ENCODE measurements at places on chromosomes 1 and 21.

DNA sequence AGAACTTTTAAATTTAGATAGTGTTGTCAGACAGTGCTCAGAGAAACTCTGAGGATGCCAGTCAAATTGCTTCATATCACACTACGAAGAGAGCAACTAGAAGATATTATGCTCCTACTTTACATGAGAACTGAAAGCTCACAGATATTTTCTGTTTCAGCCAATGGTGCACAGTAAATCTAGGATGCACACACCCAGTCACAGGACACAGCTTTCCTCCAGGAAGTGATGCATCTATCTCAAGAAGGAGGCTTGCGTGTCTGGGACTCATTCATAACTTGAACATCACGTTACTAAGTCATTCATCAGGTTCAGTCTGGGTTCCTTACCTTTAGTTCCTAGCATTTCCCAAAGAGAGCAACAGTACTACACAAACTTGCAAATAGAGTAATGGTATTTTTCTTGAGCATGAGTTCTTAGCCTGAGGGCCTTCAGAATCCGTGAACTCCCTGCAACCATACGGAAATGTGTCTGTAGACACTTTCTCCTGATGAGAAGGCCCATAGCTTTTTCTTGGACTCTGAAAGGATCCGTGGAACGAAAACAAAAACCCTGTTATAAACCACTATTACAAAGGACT is 12.2 kb downstream of the ZNF697 start:
- no peak for DNase-seq

DNA sequence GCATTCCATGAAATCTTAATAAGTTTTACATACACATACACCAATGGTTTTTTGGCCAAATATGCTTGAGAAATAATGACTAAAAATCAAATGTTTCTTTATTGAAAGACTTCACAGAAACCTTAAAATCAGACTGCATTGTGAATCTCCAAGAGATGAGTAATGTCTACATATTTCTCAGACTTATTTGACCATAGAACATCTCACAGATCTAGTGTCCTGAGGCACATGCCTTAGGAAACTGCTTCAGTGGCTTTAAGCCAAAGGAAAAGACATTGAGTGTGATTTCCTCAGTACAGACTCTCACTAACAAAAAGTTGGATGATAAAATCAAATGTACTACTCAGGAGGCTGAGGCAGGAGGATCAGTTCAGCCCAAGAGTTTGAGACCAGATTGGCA is 6.2 kb upstream of the C1orf105 start:
- DNase-seq: peak; percentile 82

- no peak for DNase-seq
Observed at GRCh38 chr1:42952303-42953001, 6.2 kb downstream of the SLC2A1 start.

- DNase-seq: peak; percentile 62
Observed at GRCh38 chr1:207389728-207390464, 64.2 kb upstream of the CR2 start.

DNA sequence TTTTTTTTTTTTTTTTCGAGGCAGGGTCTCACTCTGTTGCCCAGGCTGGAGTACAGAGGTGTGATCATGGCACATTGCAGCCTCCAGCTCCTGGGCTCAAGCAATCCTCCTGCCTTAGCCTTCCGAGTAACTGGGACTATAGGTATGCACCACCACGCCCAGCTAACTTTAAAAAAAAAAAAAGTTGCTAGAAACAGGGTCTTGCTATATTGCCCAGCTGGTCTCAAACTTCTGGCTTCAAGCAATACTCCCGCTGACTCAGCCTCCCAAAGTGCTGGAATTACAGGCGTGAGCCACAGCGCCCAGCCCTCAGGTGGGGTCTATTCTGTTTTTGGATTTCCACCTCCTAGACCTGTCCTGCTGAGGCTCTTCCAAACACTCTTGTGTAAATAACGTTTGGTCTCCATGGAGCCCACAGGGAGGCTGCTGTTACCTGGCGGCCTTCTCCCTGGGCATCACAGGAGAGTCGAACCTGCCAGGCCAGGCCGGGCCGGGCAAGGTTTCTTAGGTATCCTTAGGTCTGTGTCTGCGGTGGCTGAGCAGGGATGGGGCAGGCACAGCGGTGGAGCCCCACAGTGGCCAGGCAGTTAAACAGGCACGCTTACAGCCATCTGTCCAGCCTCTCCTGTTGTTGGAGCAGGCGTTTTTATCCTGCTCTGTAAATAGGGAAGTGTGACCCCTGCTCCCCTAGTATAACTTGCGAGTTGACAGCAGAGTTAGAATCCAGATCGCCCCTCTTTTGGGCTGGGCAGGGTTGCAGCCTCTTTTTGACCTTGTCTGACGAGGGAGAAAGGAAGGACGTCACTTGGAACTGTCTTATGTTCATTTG is 18.8 kb downstream of the PLEKHM2 start:
- DNase-seq: no peak

GRCh38 chr21:45544449-45545235 is 2.4 kb upstream of the SLC19A1 start:
- no peak for DNase-seq

DNA sequence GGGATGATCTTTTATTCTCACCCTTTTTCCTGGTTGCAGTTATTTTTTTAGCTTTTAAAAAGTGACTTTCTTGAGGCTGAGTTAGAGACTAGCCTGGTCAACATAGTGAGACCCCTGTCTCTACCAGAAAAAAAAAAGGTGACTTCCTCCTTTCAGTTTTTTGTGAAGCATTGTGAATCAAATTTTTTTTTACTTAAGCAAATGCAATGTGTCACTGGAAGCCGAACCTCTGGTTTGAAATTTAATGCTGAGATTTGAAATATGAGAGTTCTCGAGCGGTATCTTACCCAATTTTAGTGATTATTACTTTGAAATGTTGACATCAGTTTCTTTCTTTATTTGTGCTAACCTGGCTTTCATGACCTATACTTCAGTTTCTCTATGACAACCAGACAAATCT is 3.6 kb downstream of the CAP1 start:
- DNase-seq: no peak

DNA sequence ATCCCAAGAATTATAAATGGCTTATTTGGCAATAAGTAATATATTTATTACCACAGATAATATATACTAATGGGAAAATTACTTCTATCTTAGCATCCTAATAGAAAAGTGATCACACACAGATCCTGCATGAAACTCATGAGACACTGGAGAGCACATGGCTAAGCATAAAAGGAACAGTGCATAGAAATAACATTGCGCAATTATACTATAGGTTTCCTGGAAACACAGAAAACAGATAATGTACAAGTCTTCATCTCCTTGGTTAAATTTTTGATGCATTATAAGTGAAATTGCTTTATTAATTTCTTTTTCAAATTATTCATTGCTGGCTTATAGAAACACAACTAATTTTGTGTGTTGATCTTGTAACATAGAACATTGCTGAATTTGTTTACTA is 210.4 kb downstream of the USH2A start:
- DNase-seq: no peak

DNA sequence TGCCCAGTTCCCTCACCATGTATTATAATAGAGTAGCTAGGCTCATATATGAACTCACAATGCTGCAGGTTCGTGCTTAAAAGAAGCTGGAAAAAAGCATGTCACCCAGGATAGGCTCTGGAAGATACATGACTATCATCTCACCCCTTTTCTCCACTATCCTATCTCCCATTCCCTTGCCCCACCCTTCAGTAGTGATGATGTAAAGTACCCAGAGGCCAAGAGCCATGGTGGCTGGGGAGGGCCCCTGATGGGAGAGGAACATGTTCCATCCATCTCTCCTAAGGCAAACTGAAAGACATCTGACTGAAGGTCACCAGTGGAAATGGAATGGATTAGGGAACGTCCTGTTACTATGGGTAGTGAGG is 20.3 kb upstream of the RBBP5 start:
- no peak for DNase-seq

GRCh38 chr1:118145721-118146120 is 39.3 kb downstream of the SPAG17 start:
- DNase-seq: peak; percentile 29

- no peak for DNase-seq
Observed at GRCh38 chr1:218939095-218939494, 234.6 kb upstream of the LYPLAL1 start.

- peak; percentile 94 for DNase-seq
Observed at GRCh38 chr1:227192163-227192562, 126.1 kb downstream of the CDC42BPA start.

DNA sequence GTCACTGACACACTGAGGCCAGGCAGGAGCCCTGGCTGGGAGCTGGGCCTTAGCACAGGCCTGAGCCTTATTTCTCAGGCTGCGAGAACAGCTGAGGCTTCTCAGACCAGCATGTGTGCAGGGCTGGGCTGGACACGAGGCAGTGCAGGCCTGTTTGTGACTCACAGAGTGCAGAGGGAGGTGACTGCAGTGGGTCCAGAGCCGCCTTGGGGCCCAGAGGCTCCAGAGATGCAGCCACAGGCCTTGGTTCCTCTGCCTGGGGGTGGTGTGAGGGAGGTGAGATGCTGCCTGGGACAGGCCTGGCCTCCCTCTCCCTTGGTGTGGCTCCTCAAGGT is 61.2 kb upstream of the ETV3 start:
- no peak for DNase-seq

DNA sequence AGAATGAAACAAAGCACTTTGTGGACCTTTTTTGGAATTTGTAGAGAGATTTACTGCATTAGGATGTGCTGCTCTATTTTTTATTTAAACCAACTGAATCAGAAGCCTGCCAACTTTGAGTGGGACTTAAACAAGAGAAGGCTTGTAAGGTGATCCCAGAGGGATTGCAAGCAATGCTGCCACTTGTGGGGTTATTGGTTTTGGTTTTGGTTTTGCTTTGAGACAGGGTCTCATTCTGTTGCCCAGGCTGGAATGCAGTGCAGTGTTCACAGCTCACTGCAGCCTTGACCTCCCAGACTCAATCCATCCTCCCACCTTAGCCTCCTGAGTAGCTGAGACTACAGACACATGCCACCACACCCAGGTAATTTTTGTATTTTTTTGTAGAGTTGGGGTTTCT is 32.2 kb upstream of the GNG5 start:
- DNase-seq: no peak

DNA sequence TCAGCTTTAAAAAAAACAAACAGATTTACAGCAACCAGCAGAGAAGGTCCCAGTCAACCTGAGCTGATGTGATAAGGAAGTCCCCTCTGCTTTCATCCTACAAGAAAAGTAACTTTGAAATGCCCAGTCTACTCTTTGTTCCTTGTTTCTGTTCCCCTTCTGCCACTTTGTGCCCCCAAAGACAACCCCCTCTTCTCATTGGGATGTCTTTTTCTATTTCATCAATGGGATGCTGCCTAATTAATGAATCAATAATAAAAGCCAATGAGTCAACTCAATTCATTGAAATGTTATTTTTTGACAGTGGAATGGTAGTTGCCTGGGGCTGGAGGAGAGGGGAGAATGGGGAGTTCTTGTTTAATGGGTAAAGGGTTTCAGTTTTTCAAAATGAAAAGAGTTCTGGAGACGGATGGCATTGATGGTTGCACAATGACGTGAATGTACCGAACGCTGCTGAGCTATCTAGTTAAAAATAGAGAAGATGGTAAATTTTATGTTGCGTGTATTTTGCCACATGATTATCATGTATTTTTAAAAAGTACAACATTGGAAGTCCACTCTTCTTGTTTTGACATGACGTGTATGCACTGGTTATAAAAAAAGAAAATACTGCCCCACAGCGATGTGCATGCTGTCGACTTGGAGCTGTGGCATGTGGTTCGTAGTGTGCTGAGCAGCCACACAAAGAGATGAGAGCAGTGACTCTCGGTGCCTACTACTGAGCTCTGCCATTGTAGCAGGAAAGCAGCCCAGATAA is 22.4 kb upstream of the PADI2 start:
- no peak for DNase-seq

DNA sequence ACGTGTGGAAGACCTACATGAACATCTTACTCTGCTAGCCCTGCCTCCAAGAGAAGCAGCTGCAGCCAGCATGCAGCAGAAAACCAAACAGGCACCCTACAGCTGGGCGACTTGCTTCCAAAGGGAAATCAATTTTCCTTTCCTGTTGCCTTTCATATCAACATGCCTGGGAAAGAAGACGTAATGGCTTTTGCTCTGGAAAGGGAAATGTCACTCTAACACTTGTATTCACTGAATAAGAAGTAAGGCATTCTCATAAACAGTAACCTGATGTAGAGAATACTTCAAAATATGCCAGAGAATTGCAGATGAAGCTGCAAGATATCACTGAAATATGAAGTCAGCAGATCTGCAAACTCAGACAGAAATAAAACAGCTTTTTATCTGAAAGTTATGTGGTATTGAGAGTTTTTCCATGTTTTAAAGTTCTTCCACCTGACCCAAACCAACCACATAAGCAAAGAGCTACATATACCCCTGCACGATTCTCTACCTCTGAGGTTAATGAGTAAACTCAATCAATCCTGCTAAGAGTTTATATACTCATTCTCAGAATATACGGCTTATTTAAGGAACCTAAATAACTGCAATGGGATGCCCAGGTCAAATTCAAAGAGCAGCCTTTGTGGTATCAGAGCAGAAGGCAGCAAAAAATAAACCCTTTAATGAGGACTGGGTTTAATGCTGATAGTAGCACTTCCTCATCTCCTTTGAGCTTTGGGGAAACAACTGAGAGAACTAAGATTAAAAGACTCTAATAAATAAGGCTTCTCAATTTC is 150.9 kb downstream of the RERE start:
- DNase-seq: peak; percentile 36

GRCh38 chr1:185156288-185156853 is 382 bp downstream of the TRMT1L start:
- no peak for DNase-seq

DNA sequence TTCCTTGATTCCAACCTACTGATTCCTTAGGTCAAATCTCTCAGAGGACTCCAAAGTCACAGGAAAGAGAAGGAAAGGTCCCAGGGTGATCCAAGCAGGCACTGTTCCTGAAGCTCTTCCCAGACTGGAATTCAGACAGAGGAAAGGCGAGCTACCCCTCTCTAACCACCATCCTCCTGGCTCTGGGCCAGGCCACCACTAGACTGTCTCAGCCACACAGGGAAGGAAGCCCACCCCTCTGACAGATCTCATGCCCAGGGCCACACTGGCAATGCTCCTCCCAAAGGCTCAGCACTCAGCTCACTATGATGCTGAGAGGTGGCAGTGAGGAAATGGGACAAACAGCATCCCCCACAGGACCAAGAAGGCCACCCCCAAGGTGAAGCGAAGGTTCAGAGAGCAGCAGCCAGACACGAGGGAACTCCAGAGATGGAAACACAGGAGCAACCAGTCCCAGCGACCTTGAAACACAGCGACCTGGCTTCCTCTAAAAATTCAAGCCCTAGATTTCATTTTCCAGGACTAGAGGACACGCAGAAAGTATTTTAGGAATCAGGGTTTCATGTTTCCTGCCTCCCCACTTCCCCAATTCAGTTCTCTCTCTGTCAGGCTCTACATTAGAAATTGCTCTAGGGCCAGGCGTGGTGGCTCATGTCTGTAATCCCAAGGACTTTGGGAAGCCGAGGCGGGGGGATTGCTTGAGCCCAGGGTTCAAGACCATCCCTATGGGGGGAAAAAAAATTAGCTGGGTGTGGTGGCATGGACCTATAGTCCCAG is 18.8 kb downstream of the PIK3C2B start:
- peak; percentile 40 for DNase-seq

GRCh38 chr1:10905841-10906655 is 106.4 kb upstream of the TARDBP start:
- no peak for DNase-seq

- no peak for DNase-seq
Observed at GRCh38 chr1:186904361-186904760, 75.6 kb downstream of the PLA2G4A start.

- no peak for DNase-seq
Observed at GRCh38 chr1:219847215-219847855, 81.0 kb downstream of the SLC30A10 start.
